Mesenchymal stem cell (in vitro differentiated cells and primary cell): ENCODE measurements at places on chromosomes 1 and 21.

- peak; percentile 59 for DNase-seq
Measured at GRCh38 chr1:94236630-94237290, 624 bp downstream of the ARHGAP29 start.

- no peak for DNase-seq
Measured at GRCh38 chr1:219676012-219676765, 63.3 kb upstream of the ZC3H11B start.

- no peak for DNase-seq
Measured at GRCh38 chr1:240508950-240509349, 103.0 kb downstream of the GREM2 start.

- no peak for DNase-seq
Measured at GRCh38 chr1:240096974-240097373, 5.3 kb downstream of the FMN2 start.

DNA sequence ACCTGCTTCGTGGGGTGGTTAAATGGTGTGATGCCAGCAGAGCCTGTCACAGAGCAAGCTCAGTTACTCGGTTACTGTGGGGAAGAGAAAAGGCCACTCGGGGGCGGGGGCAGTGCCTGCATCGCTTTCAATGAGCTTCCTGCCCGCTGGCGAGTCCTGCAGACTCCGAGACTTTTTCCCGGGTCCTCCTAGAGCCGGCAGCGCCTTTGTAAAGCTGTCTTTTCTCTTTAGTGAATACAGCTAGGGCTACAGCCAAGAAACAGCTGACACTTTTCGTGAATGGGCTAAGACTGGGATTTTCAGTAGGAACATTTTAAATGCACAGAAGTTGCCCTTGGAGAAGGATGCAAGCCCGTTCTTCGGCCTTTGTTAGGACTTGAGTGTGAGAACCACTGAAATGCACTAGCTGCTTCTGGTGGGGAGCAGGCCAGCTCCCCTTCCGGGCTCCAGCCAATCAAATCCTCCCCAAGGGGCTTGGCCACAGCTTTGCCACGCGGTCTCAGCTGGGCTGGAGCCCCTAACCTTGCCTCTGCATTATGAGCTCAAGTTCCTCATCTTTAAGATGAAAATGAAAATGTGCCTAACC lies 23.4 kb upstream of the EFHD2 start:
- DNase-seq: peak; percentile 17

DNA sequence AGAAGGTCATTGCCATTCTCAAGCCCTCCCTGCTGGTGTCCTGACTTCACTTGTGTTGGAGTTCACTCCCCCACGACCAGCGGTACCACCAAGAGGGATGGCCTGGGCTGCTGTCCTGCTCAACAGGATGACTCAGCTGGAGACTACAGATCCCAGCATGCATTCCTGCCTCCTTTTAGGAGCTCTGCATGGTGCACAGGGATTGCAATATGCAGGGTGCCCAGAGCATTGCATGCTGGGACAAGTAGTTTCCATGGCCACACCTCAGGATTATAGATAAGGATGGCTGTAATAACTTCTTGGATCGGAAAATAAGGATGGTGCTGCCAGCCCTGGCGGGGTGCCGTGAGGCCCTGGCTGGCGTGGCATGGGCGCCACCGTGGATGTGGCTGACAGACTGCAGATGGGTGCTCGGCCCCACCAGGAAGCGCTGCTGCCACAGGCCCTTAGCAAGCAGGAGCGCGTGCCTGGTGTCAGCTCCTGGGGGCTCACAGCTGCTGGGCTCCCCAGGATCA lies 150.0 kb downstream of the CASZ1 start:
- DNase-seq: peak; percentile 59

DNA sequence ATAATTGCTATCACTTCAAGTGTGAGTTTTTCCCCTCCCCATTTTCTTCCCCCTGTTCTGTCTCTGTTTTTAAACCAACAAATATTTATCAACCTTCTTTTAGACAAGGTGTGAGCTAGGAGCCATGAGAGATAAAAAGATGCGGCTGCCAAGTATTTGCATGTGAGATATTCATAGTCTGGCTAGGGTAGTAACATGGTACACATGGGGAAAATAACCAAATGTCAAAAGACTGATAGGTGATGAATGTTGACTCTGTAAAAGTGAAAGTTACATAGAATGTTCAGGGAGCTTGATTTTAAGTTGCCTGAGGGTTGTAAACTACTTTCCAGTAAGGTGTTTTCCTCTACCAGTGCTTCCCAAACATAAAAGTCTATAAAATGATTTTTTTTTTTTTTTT lies 25.4 kb upstream of the SRP9 start:
- DNase-seq: no peak

GRCh38 chr1:177928194-177928593 lies 41.7 kb downstream of the SEC16B start:
- DNase-seq: peak; percentile 9

DNA sequence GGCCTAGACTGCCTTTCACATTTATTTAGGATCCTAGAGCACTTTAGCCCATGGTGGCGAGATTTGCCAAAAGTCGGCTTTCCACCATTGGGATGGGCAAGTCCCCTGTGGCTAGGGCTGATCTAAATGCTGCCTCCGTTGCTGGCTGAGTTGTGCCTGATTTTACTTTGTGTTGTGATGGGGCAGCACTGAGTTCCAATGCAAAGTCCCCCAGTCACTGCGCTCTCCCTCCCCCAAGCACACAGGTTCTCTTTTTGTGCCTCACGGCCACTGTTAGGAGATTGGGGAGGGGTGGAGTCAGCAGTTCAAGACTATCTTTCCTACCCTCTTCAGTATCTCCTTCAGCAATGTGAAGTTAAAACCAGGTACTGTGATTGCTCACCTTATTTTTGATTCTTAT lies 66.7 kb upstream of the COX20 start:
- DNase-seq: no peak

- DNase-seq: peak; percentile 93
Measured at GRCh38 chr1:204072931-204073836, at the start of gene SOX13. SOX13 (plus strand) TSS chr1:204073115; CDS start chr1:204112916, 39,801 bp downstream.

DNA sequence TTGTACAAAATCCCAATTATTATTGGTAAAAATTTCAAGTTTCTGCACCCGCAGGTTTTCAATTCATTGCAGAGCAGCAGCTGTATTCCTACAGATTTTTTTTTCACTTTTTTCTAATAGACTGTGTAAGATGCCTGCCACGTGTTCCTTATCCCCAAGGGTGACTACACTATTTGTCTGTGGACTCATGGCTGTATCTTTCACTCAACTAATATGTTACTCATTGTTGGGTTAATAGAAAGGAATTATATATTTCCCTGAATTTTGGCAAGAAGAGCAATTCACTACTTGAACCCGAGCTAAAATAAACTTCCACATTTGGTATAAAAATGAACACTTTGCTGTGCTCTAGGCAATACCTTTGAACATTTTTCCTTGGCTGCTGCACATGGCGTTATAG lies 158.7 kb downstream of the NCAM2 start:
- DNase-seq: no peak

DNA sequence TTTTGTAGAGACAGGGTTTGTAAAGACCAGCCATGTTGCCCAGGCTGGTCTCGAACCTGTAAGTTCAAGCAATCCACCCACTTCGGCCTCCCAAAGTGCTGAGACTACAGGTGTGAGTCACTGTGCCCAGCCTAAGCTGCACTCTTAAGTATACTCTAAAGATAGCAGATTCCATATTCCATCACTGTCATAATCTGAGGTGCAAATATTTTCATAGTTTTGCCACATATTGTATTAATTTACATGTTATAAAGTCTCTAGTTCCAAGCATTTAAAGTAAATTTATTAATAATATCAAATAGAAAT lies 121.3 kb downstream of the HFM1 start:
- no peak for DNase-seq

- no peak for DNase-seq
Measured at GRCh38 chr1:115164940-115165705, 75.8 kb upstream of the TSPAN2 start.

GRCh38 chr1:48114596-48115382 lies 107.7 kb upstream of the SLC5A9 start:
- no peak for DNase-seq

DNA sequence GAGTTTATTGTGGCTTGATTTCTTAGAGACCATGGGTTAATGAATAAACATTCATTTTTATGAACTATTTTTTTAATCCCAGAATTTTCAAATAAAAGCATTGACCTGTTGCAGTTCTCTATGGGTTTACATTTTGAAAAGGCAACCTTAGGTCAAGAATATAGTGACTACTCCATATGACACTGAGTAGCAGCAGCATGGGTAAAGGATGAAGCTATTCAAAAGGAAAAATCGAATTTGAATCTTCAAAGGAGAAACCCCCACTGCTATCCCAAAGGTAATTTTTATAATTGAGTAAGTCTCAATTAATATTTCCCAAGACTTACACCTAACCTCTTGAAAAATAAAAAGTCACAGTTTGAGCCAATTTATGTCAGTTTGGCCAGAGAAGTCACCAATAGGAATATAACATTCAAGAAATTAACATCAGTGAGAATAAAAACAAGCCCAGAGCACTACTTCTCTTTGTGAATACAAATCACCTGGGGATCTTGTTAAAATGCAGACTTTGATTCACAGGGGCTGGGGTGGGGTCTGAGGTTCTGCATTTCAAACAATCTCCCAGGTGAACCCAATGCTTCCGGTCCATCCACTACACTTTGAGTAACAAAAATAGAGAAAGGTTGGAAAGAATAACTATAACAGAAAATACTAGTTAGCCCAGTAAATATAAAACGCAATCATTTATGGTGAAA lies 39.8 kb downstream of the USP1 start:
- no peak for DNase-seq
